NCI-H82 (cell line): ENCODE measurements at places on chromosomes 2 and 18.

DNA sequence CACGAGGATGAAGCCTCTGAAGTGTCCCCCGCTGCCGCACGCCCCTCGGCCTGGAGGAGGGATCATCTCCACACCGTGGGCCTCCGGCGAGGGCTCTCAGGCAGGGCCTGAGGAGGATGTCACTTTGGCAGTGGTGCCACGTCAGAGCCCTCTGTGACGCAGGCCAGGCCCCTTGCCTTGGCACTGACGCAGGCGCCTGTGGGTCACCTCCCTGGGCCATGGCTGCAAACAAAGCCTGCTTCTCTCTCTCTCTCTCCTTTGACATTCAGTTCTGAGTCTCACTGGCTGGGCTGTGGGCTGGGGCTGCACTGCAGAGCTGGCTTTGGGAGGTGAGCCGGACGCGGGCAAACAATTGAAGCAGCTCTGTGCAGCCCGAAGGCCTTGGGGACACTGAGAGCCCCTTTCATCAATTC is 273.7 kb downstream of the TWIST2 start:
- no peak for DNase-seq

GRCh38 chr2:23492921-23493320 is 107.9 kb downstream of the KLHL29 start:
- peak; percentile 97 for DNase-seq

DNA sequence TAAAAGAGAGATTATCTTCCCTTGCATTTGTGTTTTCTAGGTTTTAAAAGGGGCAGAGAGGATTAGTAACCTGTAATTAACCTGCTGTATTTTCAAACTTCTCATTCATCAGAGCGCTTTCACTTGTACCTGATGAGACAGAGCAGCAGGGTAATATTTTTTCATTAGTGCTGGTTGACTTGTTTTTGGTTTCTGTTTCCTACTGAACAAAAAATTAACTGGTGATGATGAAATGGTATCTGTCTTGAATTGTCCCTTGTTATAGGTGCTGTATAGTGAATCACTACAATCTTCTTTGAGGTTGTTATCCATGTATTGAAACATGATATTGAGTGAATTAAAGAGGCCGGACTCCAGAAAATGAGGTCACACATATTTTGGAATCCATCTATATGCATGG is 37.9 kb downstream of the CDH20 start:
- DNase-seq: peak; percentile 26

- DNase-seq: no peak
Observed at GRCh38 chr18:58934933-58935577, 70.4 kb downstream of the ZNF532 start.

DNA sequence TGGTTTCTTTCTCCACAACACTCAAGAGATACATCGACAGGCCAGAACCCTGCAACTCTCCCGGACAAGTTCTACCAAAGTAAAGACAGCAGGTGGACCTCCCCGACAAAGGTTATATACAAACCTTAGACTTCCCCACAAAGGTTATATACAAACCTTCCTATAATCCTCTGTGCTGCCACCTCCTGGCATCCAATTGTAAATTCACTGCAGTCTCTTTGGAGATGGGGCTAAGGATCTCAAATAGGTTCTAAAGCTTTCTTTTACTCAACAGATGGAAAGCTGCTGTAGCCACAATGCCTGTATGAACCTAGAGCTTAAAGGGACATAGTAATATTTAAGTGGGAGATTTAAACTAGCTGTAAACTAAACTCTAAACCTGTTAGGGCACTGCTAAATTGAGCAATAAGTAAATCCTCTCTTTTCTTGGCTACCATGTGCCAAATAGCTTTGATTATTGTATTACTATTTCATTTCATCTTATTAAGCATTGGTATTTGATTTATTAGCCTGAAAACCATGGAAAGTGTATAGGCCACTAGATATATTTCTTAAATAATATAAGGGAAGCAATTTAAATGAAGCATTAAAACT is 9.8 kb upstream of the MREG start:
- DNase-seq: peak; percentile 94

DNA sequence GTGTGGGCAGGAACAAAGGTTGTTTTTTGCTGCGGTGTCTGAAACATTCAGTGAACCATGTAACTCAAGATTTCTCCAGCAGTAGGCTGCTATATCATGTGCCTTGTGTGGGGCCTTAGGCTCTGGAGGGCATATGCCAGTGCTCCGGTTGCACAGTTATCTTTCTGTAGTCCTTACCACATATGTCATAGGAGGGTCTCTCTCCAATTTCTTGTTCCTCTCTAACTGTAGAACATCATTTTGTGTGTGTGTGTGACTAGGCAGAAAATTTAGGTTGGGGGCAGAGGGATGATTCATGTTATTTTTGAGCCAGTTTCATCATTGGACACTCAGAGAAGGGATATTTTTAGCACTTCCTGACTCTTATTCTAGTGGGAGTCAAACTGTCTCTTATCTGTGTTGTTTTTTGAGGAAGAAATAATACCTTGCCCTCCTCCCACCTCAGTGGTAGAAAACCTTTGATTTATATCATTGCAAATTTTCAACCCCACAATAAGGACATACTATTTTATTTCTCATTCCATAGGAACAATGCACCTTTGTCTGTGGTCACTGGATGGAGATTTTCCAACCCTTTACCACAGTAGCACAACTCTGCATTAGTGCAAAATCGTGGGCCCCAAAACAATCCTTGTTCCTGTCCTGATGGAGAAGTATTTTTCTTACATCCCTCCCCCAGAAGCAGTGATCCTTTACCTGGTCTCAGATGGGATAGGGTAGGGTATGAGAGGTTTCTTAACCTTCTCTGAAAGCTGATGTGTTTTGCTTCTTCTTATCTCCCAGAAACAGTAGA is 113.9 kb downstream of the CCDC74A start:
- DNase-seq: no peak

DNA sequence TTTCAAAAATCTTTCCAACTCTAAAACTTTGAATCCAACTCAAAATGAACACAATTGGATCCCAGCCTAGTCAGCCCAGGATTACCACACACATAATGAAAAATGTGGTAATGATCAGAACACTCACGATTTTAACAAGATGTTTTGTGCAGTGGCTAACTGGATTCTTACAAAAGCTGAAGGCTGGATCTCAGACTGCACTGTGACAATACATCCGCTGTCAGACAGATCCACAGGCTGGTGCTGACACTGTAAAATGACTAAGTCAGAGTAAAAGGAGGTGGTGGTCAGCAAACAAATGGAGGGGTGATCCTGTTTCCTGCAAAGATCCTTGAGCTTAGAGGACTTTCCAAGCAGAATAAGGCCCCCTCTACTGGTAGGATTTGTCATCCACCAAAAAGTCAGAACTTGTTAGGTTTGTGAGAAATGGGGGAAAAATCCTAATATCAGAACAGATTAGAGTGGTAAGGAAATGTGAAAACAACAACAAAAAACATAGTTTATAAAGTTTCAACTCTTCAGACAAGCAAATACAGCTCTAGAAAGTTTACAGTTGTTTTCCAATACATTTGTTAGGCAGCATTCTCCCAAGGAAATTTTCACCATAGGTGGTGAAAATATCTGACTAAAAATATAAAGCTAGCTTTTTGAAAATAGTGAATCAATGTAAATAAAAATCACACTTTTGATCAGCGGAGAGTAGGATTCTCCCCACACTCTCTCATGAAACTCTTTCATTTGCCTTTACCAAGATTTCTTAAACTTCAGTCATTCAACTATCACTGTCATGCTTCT is 211.9 kb downstream of the AGPS start:
- DNase-seq: peak; percentile 74

GRCh38 chr2:96739076-96739632 is 710 bp downstream of the LMAN2L start:
- DNase-seq: peak; percentile 16

GRCh38 chr2:194116861-194117260 is 1540.2 kb upstream of the SLC39A10 start:
- DNase-seq: no peak

DNA sequence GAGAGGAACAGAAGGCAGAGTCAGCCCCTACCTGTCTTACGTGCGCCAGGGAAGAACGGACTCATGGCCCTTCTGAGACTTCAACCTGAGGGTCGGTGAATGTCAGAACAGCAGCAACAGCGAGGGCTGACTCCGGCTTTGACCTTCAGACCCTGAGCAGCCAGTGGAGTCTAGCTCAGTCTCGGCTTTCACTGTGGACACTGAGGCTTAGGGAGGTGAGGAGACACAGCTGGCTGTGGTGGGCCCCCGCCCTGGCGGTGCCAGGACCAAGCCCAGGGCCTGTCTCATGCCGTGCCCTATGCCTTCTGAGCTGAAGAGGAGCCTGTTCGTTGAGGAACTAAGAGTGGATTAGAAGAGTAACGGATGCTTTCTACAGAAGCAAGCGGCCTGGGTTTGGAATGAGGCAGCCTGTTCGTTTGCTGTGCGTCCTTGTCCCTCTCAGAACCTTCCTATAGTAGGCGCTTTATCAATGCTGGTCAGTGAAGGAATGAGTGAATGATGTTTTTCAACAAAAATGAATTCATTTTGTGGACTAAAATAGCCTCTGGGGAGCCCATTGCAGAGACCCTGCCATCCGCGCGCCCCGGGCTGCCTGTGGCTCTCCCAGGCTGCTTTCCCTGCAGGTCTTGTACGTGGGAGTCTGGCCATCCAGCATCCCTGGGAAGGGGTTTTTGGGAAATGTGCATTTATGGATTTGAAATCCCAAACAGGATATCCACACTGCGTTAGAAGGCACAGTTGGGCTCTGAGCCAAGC is 38.9 kb downstream of the ASB1 start:
- DNase-seq: no peak

- DNase-seq: no peak
Observed at GRCh38 chr2:23828256-23828980, 98.5 kb downstream of the ATAD2B start.

- no peak for DNase-seq
Observed at GRCh38 chr2:198857246-198857645, 600.5 kb downstream of the SATB2 start.

- DNase-seq: peak; percentile 39
Observed at GRCh38 chr18:79393635-79394533, 1.8 kb upstream of the NFATC1 start.

- DNase-seq: no peak
Observed at GRCh38 chr2:174631009-174631981, 33.7 kb upstream of the WIPF1 start.

- no peak for DNase-seq
Observed at GRCh38 chr2:131635611-131636010, 107.9 kb downstream of the CCDC74A start.

DNA sequence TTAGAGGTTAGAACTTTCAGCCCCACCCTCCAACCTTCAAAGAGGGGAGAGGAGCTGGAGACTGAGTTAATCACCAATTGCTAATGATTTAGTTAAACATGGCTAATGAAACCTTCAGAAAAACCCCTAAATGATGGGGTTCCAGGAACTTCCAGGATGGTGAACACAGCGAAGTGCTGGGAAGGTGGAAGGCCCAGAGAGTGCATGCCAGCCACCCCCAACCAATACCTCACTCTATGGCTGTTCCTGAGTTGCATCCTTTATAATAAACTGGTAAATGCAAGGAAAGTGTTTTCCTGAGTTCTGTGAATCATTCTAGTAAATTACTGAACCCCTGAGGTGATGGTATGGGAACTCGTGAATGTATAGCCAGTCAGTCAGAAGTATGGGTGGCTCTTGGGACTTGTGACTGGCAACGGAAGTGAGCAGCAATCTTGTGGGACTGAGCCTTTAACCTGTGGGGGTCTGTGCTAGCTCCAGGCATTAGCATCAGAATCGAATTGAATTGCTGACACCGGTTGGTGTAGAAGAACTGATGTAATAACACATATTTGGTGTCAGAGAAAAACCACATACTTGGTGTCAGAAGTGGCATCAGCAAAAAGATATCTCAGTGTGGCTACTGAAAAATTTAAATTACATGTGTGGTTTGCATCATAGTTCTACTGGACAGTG is 37.4 kb downstream of the NPHP1 start:
- no peak for DNase-seq

DNA sequence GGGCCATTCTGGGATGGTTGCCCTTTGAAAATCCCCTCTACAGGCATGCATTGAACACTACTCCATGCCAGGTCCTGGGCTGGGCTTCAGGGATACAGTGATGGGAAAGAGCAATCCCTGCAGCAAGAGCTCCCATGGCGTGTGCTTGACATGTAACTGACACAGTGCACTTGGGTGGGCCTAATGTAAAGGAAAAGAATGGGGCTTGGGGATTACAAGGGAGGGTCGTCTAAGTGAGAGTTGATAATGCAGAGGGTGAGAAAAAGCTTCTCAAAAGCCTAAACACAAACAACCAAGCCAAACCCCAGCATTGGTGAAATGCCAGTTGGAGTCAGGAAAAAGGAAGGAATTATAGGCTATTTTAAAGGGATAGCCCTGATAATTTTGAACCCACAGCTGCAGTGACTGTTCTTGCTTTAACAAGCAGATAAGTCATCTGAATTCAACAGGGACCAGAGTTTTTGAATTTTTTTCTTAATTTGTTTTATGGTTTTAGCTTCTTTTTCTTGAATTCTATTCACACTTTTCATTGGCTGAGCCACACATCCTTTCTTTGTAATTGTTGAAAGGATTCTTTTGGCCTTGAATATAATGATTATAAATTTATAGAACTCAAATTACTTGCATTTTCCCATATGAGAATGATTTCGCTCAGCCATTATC is 308.7 kb downstream of the LPIN1 start:
- DNase-seq: no peak

GRCh38 chr2:130372833-130373807 is 17.3 kb downstream of the PTPN18 start:
- no peak for DNase-seq

DNA sequence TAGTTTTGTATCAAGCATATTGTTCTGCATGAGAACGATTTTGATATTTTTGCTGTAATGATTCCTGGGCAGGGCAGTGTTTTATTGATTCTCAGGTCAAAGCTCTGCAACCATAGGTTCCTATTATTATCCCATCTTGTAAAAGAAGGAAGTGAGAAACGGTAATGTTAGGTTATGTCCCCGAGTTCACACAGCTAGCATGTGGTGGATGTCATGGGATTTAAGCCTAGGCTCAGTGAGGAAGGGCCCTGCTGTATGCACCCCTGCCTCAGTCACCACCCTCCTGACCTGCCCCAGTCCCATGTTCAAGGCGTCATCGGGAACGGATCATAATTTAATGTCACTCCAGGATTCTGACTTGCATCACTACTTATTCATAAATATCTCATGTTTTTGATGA is 10.7 kb downstream of the ACP1 start:
- DNase-seq: no peak
